HuH-7.5 (cell line): ENCODE measurements at places on chromosomes 3 and 15.

- no peak for DNase-seq
Observed at GRCh38 chr3:18527691-18528090, 102.6 kb upstream of the SATB1 start.

DNA sequence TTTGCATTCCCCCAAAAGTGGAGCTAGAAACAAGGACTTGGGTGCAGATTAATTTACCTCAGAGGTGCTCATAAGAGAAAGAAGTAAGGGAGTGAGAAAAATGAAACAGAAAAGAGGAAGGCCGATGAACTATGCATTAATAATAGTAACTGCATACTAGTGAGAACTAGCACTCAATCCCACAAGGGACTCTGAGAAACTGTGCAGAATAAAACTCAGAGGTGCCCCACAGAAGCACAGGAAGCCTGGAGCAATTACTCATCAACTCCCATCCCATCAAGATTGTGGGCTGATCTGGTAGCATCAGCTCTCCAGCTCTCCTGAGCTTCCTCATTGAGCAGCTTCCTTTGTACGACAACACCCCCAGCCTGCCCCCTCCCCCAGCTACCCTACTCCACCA is 50.8 kb downstream of the CLDN18 start:
- no peak for DNase-seq

DNA sequence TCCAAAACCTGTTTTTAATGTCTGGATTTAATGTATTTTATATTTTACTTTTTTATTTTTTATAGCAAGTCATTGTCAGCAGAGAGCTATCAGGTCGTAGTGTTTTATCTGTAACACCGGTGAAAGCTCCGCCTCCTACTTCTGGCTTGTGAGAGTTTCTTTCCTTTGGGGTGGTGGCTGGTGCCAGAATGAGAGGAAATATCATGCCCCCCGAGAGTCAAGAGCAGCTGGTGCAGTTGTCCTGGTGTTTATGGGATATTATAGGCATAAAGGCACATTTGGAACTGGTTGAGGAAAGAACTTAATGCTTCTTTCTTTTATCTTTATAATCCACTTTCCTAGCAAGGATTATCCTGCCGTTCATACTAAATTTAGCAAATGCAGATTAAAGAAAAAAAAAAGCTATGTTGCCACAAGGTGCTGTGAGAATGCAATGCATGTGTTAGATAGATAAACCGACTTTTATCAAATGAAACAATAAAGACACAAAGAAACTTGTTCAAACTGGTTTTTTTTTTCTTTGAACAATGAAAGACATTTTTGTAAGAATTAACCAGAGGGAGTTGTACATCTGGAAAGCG is 260.1 kb upstream of the PLSCR5 start:
- DNase-seq, result no peak

DNA sequence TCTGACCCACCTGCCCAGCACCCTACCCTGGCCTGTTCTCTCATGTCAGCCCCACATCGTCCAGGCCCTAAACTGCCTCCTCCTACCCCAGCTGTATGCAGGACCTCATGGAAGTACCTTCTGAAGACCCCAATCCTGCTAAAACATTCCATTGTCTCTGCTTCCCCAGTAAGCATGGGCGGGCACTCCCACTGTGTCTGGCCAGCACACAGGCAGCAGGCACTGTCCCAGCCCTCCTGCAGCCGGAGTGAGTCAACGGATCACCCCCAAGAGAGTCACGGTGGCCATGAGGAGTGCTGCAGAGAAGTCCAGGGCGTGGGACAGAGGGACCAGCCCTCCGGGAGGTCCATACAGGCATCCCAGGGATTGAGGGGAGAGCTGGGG is 36.4 kb upstream of the SLCO2A1 start:
- no peak for DNase-seq

DNA sequence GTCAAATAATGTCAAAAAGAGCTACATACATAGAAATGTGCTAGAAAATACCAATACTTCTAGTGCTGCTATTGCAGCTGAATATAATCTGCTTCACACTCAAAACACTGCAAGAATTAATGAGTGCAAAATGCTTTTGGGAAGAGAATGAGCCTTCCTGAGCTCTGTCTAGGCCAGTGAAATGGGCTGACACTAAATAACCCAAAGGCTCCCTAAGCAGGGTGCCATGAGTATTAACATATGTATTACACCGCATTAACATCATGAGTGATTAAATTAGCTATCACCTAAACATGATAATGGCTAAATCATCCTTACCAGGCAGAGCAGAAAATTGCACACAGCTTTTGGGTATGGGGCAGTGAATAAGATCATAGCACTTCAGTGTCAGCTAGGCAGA is 806.3 kb upstream of the NECTIN3 start:
- no peak for DNase-seq

GRCh38 chr15:51132384-51133139 is 37.9 kb upstream of the TNFAIP8L3 start:
- DNase-seq, result peak; percentile 14

DNA sequence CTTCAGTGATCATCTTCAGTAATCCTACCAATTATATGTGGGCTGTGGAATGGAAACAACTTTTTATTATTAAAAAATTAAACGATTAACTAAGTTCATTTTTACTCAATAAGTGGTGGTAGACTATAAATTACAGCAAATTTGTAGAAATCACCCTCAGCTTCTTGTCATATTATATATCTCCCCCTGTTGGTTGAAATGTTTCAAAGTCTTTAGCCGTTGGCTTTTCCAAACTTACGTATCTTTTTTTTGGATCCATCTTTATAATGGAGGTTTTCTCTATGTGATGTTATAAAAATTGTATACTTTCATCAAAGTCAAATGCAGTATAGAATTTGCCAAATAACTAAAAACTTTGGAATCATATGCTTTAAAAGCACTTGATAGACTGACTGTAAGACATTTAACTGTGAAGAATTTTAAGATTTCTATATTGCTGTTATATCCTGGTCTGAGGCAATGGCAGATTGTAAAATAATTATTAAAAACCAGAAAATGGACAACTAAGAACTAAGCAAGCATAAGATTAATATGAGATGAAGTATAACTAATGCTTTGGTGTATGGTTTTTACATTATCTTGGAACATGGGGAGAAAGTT is 44.7 kb downstream of the ATP11B start:
- DNase-seq, result no peak

DNA sequence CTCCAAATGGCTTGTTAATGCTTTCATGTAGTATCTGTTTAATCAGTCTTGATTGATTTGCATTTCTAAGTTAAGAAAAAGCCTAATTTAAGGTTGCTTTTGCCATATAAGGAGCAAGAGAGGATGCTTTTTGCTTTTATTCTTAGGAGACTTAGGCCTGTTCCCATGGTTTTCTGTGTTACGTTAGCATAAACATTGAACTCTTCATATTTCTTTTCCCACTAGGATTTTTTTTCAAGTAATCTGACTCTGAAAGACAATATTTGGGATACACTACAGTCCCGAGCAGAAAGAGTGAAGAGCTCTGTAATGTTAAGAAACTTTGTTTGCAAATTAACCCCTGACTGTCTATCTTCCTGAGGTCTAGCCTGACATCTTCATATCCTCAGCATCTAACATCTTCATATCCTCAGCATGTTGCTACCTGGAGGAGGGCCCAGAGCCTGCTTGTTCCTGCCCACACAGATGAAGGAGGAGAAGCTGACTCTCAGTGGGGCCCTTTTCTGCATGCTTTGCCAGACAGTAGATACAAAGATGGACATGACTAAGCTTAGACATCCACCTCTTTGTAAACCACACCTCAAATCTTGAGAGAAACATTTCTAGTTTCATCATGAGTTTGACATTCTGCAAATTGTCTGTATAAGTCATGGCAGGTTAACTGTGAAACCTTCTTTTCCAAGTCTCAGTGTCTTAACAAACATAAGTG is 86.2 kb upstream of the COL6A5 start:
- no peak for DNase-seq

GRCh38 chr15:42172475-42172874 is 16.0 kb upstream of the PLA2G4F start:
- DNase-seq, result no peak

DNA sequence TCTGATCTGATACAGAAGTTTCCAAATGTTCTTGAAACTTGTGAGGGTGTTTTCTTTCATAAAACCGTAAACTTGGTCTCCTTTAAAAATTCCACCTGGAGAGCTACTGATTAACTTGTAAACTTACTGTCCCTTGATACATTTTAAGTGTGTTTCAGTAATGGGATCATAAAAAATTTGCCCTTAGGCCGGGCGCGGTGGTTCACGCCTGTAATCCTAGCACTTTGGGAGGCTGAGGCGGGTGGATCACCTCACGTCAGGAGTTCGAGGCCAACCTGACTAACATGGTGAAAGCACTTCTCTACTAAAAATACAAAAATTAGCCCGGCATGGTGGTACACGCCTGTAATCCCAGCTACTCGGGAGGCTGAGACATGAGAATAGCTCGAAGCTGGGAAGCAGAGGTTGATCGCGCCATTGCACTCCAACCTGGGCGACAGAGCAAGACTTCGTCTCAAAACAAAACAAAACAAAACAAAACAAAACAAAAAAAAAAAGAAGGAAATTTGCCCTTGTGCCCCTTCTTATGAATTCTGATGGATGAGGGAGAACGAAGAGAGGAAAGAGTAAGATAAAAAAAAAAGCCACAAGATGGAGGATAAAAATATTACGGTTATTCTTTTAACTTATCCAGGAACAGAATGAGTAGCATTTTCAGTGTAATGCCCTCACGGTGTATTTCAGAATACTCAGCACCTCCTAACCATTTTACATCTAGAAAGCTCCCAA is 32.1 kb upstream of the AP4E1 start:
- DNase-seq, result no peak

- DNase-seq, result peak; percentile 75
Observed at GRCh38 chr15:55290528-55291057, 980 bp upstream of the RAB27A start.

- no peak for DNase-seq
Observed at GRCh38 chr3:56467801-56468183, 475 bp downstream of the ERC2 start.

GRCh38 chr3:64798316-64798715 is 110.5 kb upstream of the ADAMTS9 start:
- DNase-seq, result no peak

GRCh38 chr15:78306176-78306774 is 6.9 kb upstream of the SKIC8 start:
- DNase-seq, result no peak

- no peak for DNase-seq
Observed at GRCh38 chr3:138114431-138114918, 933 bp downstream of the DZIP1L start.

GRCh38 chr15:63019511-63020109 is 22.9 kb upstream of the TPM1 start:
- no peak for DNase-seq

GRCh38 chr3:65030847-65031463 is 343.2 kb upstream of the ADAMTS9 start:
- DNase-seq, result no peak

DNA sequence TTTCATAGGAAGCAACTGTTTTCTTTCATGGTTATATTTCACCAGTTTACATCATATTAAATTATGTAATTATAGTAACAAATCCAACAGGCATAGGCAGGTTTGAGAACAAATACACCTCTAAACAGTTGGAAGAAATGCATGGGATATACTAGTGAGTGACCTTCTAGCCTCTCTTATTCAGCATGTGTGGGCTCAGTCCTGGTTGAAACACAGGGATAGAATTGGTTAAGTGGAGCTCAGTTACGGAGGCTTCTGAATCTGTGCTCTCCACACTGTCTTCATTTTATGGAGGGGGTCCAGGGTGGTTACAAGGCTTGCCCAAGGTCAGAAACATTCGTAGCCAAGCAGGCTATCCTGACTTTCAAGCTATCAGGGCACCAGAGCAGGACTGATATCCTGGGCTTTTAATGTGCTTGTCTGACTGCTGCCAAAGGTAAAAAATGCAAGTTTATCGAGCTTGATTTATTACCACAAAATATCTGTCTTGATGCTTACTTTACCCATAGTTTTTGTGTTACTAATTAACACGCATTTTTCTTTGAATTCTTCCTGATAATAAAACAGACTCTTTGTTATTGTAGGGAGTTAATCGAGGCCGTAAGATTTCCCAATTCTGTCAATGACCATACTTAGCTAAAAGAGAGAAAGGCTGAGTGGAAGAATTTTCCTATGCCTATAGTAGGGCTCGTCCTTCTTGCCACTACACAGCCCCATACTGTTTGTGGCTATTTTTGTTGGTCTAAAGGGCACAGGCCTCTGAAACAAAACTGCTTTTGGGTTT is 89.6 kb downstream of the FILIP1L start:
- no peak for DNase-seq

DNA sequence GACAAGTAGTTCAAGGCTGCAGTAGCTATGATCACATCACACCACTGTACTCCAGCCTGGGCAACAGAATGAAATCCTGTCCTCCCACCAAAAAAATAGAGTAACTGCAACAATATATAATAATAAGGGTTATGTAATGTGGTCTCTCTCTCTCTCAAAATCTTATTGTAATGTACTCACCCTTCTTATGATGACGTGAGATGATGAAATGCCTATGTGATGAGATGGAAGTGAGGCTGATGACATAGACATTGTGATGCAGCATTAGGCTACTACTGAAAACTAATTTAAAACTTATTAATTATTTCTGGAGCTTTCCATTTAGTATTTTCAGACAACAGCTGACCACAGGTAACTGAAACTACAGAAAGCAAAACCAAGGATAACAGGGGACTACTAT is 27.4 kb downstream of the TASOR start:
- no peak for DNase-seq

GRCh38 chr15:99582508-99582960 is 16.8 kb downstream of the MEF2A start:
- no peak for DNase-seq
